Tibial artery (tissue), 4 donors: ENCODE measurements at places on chromosomes 2 and 18.

DNA sequence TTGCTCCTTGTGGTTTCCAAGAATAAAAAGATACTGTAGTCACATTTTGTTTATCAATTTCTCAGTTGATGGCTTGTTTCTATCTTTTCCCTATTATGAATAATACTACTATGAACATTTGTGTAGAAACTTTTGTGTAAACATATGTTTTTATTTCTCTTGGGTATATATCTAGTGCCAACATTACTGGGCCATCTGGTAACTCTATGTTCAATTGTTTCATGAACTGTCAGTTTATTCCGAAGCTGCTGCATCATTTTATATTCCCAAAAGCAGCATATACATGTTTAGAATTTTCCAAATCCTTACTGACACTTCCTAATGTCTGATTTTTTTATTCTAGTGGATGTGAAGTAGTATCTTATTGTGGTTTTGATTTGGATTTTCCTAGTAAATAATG lies 737.6 kb upstream of the TMEFF2 start:
- DNase-seq, result no peak

GRCh38 chr18:31740180-31740579 lies 20.5 kb downstream of the SLC25A52 start:
- no peak for DNase-seq

GRCh38 chr2:103285354-103285753 lies 523.5 kb downstream of the TMEM182 start:
- no peak for DNase-seq

GRCh38 chr2:151716721-151717120 lies 17.6 kb downstream of the NEB start:
- DNase-seq, result no peak

GRCh38 chr18:3251963-3252277 lies 4.3 kb downstream of the MYL12A start:
- DNase-seq, result no peak

- DNase-seq, result no peak
Observed at GRCh38 chr2:170371231-170371998, 193.5 kb downstream of the MYO3B start.

- DNase-seq, result no peak
Observed at GRCh38 chr18:8751692-8752091, 46.3 kb downstream of the MTCL1 start.

DNA sequence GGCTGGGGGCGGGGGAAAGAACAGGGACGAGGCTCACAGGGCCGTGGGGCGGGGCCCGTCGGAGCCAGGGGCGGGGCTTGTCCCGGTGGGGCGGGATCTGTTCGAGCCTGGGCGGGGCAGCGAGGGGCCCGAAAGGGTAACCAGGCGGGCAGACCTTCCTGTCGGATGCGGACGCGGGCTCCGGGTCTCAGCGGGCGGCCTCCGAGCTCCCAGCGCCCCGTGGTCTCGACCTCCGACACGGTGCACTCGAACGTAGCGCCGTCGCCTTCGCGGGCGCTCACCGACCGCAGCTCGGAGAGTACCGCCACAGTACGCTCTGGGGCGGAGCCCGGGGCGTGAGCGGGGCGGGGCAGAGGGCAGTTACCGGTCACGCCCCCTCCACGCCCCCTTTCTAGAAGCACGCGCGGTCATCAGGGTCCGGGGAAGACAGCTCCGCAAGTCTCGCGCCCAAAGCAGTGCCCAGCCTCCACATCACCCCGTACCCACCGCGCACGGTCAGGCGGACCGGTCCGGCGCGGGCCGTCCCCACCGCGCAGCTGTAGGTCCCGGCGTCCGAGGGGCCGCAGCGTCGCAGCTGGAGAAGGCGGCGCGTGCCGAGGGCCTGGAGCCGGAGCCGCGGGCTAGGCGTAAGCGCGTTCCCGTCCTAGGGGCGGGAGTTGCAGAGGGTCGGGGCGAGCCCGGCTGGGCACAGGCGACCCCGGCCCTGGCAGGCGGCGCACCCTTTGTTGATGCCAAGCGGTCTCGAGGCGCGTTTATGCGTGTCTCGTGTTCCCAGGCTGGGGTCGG lies 8.7 kb downstream of the TMEM198 start:
- peak; percentile 91 for DNase-seq

DNA sequence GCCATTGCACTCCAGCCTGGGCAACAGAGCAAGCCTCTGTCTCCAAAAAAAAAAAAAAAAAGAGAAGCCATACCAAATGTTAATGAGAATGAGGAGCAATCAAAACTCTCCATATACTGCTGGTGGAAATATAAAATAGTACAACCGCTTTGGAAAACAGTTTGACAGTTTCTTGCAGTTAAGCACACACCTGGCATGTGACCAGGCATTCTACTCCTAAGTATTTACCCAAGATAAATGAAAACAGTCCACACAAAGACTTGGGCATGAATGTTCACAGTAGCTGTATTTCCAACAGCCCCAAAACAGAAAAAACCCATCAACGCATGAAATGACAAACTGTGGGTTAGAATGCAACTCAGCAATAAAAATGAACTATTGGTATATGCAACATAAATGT lies 76.0 kb upstream of the ST8SIA5 start:
- DNase-seq, result no peak

GRCh38 chr2:211957799-211958198 lies 580.8 kb downstream of the ERBB4 start:
- DNase-seq, result no peak

DNA sequence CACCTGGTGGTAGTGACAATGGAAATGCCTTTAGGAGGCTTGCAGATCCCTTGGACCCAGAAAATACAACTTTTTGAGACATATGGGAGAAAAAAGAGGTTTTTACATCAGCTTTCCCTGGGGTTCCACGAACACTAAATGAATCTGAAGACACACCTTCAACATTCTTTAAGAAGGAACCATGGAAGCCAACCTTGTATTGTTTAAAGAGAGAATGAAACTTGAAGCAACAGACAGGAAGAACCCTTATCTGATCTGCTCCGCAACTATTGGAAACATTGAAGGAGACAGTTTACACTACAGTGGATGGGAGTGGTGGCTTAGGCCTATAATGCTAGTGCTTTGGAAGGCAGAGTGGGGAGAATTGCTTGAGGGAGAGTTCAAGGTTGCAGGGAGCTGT lies 190.4 kb downstream of the LAMA1 start:
- no peak for DNase-seq

- DNase-seq, result no peak
Observed at GRCh38 chr18:55587418-55588110, 428 bp downstream of the TCF4 start.

DNA sequence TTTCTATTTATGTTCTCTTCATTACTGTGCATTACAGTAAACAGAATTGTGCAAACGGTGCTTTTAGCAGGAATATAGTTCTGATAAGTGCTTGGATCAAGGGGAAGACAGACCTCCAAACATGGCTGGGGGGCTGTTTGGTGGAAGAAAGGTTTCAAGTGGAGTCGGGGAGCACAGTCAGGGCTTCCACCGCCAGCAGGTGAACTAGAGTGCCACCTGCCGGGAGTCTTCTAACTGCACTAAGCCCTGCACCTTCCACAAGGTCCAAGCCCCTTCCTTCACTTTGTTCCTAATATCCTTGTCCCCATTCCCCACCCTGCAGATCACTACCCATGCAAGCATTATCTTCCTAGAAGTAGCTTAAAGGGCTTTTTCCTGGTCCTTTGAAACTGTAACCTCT lies 11.1 kb downstream of the ONECUT2 start:
- no peak for DNase-seq

DNA sequence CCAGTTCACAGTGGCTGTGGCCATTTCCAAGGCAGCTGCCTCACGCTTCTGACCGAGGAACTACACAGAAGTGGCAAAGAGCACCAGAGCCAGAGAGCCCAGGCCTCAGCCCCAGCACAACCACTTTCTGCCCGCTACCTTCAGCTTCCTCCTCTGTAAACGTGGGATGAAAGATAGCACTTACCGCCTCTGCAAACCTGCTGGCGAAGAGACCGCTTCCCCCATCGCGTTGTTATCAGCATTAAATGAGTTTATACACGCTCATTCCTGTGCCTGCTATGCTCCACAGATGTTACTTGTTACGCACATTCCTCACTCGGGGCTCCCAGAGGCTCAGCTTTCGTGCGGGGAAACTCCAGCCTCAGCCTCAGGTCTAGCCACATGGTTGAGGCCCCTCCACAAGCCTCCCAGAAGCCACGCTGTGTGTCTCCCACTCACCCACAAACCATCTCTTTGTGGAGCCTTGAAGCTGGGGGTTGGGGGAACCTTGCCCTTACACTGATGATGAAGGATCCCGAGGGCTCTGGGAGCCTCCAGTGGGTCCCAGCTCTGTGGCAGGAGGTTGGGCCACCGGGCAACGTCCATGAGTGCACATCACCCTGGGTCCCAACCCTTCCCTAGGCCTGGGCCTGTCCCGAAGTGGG lies 63.3 kb upstream of the SMAD7 start:
- DNase-seq, result no peak

- DNase-seq, result peak; percentile 84
Observed at GRCh38 chr2:239223310-239224198, 177.3 kb downstream of the HDAC4 start.

DNA sequence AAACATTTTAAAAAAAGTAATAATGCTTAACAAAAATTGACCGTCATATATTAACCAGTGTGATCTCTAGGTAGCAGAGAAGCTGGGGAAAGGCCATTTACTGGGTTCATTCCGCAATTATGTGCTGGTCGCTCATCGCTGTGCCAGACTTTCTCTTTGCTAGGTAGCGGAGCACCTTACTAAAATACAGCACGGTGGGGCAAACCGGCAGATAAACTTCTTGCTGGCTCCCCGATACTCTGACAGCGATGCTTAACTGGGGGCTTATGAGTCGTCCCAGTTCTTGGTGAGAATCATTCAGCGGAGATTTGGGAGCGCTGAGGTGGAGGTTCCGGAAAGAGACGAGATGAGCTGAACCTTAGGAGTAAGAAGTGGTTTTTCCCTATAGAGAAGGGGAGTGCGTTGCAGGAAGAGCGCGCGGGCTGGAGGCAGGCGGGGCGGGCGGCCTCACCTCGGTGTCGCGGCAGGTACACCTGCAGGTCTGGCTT lies 605 bp downstream of the C2orf68 start:
- DNase-seq, result no peak

- DNase-seq, result no peak
Observed at GRCh38 chr2:170076189-170076588, 101.8 kb upstream of the MYO3B start.

DNA sequence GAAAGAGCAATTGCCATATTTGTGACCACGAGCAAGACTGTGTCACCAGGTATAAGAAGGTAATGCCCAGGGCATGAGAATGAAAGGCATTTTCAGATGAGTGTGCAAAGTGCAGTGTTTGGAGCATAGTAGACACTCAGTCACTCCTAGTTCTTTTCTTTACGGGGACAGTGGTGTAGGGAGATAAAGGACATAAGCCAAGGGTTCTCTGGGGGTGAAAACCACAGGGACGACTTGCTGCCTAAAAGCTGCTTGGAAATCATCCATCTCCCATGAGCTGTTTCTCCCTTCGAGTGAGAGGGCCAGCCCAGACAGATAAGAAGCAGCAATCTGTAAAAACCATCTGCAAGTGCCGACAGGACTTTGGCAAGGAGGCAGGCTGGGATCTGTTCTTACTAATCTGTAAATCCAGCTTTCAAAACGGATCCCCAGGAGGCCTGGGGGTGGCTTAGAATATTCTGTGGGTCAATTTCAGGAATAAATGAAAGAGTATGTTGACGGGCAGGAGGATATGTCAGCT lies 221.6 kb downstream of the LPIN1 start:
- no peak for DNase-seq

DNA sequence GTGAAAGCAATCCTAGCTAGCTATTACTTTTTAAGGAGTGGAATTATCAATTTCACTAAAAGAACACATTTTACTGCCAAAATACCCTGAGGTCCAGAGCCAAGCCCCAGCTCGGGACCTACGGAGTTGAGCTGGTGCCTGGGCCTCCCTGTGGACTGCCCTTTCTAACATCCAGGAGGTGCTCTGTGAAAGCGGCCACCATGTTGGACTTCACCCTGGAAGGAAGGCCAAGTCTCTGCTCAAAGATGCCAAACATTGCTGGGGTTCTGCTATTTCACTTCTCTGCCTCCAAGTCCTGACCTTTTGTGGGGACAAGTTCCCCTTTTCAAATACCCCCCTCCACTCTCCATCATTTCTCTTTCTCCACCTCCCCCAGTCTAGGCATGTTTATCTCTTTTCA lies 498.7 kb upstream of the RAB6C start:
- DNase-seq, result no peak

- no peak for DNase-seq
Observed at GRCh38 chr18:73352546-73352945, 484.8 kb upstream of the NETO1 start.

DNA sequence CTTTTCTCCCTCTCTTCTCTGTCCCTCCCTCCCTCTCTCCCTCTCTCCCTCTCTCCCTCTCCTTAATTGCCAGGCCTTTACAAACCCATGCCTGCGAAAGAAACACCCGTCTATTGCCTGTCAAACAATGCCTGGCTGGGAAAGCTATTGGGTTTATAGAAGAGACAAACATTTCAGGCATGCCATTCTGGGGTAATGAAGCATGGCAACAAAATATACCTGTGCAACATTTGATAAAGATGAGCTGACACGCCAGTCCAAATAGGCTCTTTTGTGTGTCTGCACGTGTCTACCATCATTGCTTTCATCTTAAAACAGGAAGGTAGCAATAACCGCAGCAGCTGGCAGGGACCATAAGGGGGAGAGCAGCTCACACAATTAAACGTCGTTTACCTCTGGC lies 282.1 kb downstream of the ZNF516 start:
- DNase-seq, result no peak

GRCh38 chr2:208049006-208049405 lies 23.7 kb upstream of the PLEKHM3 start:
- DNase-seq, result no peak

DNA sequence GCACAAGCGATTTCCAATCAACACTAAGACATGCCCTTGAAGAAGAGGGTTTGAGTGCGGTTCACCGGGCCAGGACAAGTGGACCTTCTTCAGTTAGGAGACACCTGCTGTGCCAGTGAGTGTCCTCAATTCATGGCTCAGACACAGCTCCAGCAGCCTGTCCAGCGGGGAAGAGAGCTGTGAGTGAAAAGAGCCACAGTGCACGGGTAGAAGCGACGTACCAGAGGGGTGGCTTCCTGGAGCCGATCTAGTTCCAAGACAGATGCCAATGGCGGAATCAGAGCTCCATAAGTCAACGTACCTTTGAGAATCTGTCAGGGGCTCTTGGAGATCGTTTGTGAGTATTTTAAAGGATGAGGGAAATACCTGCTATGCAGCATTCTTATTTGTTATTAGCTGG lies 119.9 kb upstream of the SALL3 start:
- DNase-seq, result no peak
